SIG-M5 (cell line): ENCODE measurements at places on chromosomes 3 and 15.
A peak's percentile ranks its signal among the peaks of the same experiment; 100 is the strongest.

GRCh38 chr15:66901336-66902100, 163.9 kb upstream of the SMAD3 start:
- no peak for DNase-seq

DNA sequence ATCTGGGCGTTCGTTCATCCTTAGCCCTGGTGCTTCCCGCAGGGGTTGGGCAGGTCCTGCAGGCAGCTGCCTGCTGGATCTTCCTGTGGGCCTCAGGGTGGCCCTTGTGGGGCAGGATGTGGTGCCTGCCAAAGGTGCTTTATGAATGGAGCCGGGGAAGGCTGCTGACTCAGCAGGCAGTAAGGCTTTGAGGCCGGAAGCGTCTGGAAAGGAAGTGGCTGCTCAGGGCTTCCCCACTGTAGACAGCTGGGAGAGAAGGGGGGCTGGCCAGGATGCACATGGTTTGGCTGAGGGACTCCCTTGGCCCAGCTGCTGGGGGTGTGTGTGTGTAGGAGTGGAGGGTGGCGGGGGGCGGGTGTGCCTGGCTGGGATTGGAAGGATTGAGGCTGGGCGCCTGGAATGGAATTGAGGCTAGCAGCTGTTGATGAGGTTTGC, 12.9 kb downstream of the CD276 start:
- no peak for DNase-seq

DNA sequence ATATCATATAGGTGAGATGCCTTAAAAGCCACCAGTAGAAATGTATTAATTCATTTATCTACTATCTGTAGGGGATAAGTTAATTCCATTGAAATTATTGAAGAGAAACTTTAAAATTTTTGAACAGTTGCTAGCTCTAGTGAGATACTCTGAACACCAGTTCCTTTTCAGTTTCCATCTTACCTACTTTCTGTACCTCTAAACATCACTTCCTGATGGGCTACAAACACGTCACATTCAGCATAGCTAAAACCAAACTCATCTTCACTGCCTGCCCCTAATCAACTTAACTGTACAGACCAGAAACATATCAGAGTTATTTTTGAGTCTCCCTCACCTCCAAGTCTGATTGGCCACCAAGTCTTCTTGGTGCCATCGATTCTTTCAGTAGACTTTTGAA, 88.9 kb downstream of the FEZF2 start:
- DNase-seq: no peak

- no peak for DNase-seq
Observed at GRCh38 chr3:36852071-36852470, 87.7 kb upstream of the DCLK3 start.

DNA sequence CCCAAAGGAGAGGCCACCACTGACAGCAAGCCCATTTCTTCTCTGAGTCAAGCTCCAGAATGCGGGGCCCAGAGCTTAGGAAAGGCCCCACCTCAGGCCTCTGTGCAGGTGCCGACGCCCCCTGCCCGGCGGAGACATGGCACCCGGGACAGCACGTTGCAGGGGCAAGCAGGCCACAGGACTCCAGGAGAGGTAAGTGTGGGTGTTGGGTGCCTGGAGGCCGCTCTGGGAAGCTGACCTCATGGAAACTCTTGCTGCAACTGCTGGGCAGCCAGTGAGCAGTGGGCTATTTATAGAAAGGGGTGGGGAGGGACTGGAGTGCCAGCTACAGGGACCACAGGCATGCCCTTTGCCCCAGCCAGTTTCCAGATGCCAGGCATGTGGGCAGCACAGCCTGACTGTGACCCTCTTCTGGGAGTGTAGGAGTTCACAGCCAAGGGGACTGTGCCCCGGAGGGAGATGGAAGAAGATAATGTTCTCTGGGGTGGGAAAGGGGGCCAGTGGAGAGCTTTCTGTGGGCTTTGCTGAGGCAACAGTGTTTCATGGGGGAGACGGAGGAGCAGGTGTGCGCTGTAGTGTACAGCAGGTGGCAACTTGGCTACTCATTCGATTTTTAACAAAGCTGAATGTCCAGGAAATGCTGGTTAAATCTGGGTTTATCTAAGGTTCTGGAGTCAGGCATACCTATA, 23.7 kb downstream of the ALPK3 start:
- DNase-seq: no peak

DNA sequence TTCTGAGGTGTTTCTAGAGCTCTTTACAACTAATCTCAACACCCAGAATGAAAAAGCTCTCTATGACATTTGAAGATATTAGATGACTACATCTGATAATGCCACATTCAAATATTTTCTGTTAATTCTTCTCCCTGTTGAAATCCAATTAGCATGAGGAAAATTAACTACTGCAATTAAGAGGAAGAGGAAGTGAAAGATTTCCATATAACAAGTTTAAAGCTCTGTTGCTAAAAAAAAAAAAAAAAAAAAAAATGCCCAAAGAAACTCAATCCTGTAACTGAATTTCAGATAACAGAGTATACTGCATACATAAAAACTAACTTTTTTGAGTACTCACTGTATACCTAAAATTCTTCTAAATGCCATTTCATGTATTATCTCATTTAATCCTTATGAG, 109.8 kb downstream of the TNIK start:
- no peak for DNase-seq

DNA sequence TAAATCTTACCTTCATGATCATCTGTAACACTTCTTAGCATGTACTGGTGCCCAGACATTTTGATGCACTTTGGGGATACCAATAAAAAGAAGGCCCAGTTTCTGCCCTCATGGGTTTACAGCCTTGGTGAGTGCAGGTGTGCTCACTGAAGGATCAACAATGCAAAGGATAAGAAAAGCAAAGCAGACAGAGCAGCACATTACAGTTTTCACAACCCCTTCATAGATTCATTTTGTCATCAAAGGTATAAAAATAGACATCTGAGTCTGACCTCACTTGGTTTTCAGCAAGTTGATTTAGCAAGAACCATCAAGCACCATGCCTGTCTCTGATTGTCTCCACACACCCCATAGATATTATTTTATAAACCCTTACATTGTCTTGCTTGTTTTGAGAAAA, 77.6 kb downstream of the BFSP2 start:
- no peak for DNase-seq

GRCh38 chr15:98815207-98815606, 166.9 kb downstream of the IGF1R start:
- DNase-seq: no peak

- DNase-seq: no peak
Observed at GRCh38 chr3:21020681-21021080, 730.3 kb downstream of the ZNF385D start.

GRCh38 chr15:71261909-71262308, 146.6 kb downstream of the THSD4 start:
- DNase-seq: no peak

DNA sequence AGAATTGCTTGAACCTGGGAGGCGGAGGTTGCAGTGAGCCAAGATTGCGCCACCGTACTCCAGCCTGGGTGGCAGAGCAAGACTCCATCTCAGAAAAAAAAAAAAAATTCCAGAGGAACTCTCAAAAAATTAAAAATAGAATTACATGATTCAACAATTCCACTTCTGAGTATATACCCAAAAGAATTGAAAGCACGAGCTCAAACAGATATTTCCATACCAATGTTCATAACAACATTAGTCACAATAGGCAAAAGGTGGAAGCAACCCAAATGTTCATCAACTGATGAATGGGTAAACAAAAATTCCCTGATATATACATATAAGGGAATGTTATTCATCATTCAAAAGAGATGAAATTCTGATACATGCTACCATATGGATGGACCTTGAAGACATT, 16.9 kb upstream of the MORF4L1 start:
- no peak for DNase-seq

DNA sequence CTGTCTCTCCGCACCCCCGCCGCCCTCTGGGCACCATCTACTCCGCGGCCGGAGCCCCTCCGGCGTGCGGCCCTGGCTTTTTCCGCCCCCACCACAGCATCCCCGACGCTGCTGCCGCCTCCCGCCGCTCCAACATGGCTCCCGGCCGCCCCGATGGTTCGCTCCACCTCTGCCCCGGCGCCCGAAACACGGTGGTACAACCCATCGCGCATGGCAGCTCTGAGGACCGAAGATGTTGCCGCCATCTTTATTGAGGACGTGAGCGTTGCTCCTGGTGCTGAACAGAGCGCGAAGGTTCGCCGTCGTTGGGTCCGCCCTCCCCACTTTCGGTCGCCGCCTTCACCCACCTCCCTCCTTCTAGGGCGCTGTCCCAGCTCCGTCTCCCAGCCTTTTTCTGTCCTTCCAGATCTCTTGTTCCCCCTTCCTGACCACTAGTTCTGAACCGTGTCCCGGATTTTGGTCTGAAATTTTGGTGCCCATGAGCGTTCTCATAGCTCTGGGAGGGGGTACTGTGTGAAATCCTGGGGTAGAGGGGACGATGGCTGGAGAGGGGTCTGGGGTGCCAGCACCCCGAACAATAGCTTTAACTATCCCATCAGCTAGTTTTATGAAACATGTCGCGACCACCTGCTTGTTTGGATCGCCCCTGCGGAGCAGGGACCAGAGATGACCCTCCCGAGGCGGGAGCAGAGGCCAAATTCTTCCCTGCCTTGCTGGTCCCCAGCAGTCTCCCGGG, at the start of gene CELSR3:
CELSR3 (minus strand) TSS at position 134 of the 736 bp plus-strand sequence. CDS start 252 bp downstream, outside the sequence.
- peak; percentile 60 for DNase-seq

DNA sequence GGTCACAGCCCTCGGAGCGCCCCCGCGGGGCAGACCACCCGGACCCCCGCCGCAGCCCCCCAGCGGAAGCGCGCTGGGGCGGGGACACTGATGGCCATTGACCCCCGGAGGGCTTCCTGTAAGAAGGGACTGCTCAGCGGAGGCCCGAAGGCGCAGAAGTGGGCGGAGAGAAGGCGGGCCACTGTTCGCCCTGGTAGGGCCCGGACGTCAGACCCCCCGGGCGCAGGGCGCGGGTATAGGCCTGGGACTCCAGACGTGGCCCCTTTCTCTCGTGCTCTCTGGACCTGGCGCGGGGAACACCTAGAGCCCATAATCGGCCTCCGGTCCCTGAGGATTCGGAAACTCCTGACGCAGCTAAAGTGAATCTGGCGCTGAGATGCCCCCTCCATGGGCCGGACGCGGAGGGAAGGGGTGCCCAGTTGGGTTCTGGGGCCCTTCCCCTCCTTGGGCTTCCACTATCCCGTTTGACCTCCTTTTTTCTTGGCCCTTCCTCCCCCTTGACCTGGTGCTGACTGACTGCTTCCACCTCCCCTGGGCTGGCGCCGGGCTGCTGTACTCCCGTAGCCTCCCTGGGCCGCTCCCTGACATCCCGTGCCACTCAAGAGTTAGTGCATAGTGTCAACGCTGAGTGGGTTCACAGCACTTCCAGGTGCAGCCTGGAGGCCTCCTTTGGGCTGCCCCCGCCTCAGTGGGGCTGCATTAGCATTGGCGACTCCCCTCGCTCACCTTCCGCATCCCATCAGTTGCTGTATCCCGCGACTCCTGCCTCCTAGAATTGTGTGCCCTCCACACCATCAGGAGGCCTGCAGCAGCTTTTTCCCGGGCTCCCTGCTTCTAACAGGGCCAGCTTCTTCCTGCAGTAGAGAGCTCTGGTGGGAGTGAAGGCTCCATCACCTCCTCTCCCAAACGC, 694 bp downstream of the ABTB1 start:
- no peak for DNase-seq

DNA sequence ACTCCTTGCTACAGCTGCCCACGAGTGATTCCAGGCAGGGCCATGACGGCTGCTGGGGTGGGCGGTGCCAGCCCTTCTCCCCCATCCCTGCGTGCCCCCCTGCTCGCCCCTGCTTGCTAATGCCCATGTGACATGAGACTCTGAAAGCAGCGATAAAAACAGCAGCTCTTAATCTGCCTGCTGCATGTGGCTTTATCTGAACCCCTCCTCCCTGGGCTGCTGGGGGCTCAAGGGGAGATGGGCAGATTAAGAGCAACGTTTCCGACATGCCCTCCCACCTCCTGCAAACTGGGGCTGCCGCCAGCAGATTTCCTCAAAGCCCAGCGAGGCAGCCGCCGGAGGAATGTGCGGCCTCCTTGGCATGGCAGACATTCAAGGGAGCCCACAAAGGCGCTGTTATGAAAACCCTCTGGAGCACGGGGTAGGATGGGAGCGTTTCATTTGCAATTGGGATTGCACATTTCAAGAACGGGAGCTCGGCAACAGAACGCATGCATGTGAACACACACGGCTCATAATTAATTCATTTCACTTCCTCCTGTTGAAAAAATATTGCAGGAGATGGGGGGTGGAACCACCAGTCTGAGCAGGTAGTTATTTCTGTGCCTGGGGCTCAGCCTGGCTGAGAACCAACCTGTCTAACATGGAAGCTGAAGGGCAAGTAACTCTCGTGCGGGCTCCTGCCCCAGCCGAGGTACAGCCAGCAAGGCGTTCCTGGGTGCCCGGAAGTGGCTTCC, 504.2 kb upstream of the PROK2 start:
- no peak for DNase-seq

GRCh38 chr3:187919048-187919447, 173.8 kb upstream of the BCL6 start:
- no peak for DNase-seq

DNA sequence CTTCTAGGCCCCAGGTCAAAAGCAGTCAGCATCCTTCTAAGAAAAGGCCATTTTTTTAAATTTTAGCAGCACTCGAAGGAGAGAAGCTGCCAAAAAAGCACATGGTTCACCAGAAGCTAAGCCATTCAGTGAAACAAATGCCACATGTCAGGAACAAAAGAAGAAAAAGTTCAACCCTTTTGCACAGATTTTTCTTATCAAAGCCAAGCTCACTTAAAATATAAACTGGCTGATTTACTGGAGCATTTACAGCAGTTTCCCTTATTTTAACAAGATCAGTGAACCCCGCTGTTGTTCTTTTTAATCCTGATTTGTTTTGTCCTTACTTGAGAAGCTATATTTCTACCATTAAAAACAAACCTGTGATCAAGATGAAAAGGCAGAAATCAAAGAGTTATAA, 46.5 kb upstream of the SYNPR start:
- no peak for DNase-seq

DNA sequence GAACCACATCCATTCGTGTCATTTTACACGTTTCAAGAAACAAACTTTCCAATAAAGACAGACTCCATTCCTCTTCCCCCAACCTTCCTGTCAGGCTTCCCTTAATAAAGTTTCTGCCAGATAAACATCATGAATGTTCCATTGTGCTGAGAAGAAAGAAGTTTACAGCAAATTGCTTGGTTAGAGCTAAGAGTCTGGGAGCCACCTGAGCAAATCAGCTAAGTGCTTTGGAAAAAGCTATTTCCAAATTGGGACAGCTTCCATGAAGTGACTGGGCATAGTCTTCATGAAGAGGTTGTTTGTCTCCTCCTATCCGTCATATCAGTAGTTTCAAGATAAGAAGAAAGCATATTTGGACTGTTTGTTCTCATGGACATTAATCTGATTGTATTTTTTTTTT, 77.0 kb downstream of the MAGI1 start:
- DNase-seq: no peak
